ENCODE measurements at places on chromosomes 1 and 21.

DNA sequence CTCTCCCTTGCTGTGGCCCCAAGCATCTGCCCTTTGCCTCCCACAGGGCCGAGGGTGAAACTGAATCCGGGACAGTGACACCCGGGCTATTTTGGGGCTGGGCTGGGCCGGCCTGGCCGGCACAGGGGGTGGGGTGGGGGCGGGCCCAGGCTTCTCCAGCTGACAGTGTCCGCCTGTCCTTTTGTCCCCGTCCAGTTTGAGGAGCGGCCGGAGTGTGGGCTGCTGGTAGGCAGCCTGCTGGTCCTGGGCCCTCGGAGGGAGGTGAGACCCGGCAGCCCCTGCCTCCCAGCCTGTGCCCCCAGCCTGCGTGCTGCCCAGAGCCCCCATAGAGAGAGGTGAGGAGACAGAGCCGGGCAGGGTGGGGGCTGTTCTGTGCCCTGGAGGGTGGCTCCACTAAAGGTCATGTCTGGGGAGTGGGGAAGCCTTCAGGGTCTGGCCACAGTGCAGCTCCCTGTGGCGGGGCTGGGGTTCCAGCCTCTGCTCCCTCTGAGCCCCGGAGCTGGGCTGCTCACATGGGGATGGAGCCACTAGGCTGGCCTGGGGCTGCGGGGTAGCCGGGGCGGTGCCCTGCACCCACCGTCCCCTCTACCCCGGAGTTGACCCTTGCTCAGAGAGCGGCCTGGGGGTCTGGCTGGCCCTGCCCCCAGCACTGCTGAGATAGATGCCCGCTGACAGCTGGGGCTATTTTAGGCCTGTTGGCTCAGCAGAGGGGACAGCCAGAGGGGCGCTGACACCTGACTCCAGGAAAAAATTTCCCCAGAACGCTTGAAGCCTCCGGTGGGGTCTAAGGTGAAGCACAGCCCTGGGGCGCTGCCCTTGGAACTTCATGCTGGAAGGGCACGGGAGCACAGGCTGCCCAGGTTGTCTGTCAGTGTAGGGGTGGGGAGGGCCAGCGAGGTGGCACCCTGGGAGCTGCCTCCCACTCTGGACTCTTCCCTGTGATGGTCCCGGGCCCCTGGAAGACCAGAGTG, at the start of gene OBSCN:
Gene OBSCN (plus strand): TSS at position 194 of the 971 bp plus-strand sequence. CDS start 3,740 bp downstream, outside the sequence.
- no peaks in the 10 kb centered on the region for H3K36me3 ChIP-seq
- no peak within 1 kb of the TSS for H3K27ac ChIP-seq
- no peaks in the 10 kb centered on the region for H3K27me3 ChIP-seq
- DNase-seq, result no peak
- no peaks in the 10 kb centered on the region for H3K4me1 ChIP-seq
- no peak within 1 kb of the TSS for H3K4me3 ChIP-seq

- H3K4me3 ChIP-seq, result no peak overlapping the region
- H3K4me1 ChIP-seq, result no peaks in the 10 kb centered on the region
- H3K27me3 ChIP-seq, result no peaks in the 10 kb centered on the region
- DNase-seq, result no peak
- H3K27ac ChIP-seq, result no peak overlapping the region
Observed at GRCh38 chr1:226479474-226479873, 69.1 kb upstream of the STUM start.

DNA sequence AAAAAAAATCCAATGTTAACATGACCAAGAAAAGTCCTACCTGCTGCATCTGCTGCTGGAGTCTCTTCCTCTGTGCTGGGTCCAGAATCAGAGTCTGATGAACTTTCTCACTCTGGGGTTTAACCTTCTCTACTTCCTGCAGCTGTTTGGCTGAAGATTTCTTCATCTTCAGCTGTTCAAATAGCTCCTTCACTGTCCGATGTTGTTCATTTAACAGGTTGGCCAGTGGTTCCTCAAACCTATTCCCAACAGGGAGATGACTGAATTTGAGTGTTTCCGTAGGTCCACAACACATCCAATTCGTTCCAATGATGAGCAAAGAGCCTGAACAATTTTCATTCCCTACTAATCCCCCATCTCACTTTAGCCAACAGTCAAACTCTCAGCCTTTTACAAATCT, 79.4 kb downstream of the GON4L start:
- no peaks in the 10 kb centered on the region for H3K4me1 ChIP-seq
- H3K27ac ChIP-seq, result no peak overlapping the region
- H3K36me3 ChIP-seq, result peaks cover 33% of the 10 kb centered on the region
- no peaks in the 10 kb centered on the region for H3K27me3 ChIP-seq
- DNase-seq, result no peak

DNA sequence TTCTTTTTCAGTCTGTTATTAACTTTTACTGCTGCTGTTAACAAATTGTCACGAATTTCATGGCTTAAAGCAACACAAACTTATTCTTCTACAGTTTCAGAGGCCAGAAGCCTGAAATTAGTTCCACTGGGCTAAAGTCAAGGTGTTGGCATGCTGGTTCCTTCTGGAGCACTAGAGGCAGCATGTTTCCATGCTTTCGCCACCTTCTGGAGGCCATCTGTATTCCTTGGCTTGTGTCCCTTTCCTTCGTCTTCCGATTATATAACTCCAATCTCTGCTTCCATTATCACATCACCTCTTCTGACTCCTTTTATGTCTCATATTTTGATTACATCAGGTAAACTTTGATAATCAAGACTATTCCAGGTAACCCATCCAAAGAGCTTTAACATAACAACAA, 1742.1 kb downstream of the BRINP3 start:
- no peaks in the 10 kb centered on the region for H3K27me3 ChIP-seq
- H3K4me1 ChIP-seq, result no peaks in the 10 kb centered on the region
- DNase-seq, result no peak
- H3K36me3 ChIP-seq, result no peaks in the 10 kb centered on the region
- no peak overlapping the region for H3K27ac ChIP-seq

GRCh38 chr1:218304281-218305039, 19.4 kb downstream of the RRP15 start:
- H3K27me3 ChIP-seq, result no peaks in the 10 kb centered on the region
- H3K4me3 ChIP-seq, result no peak overlapping the region
- no peaks in the 10 kb centered on the region for H3K4me1 ChIP-seq

DNA sequence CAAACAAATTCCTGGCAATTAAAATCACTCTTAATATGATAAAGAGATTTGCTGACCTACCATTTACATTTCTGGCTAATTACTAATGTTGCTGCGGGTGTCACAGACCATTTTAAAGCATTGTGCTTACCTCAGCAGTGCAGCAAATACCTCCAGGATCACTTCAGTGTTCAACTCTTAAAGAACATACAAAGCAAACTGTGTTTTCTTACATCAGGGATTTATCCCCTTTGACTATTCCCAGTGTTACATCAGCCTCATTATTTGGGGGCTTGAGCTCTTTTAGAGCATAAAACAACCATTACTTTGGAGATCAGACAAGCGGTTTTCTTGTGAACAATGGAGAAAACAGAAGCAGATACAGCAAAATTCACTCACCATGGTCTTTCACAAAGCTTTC, 185.4 kb downstream of the LYPLAL1 start:
- no peaks in the 10 kb centered on the region for H3K27me3 ChIP-seq
- H3K27ac ChIP-seq, result no peak overlapping the region
- DNase-seq, result no peak
- H3K36me3 ChIP-seq, result no peaks in the 10 kb centered on the region
- no peaks in the 10 kb centered on the region for H3K4me1 ChIP-seq

- H3K4me3 ChIP-seq, result no peak overlapping the region
- no peak for DNase-seq
- no peak overlapping the region for H3K27ac ChIP-seq
- H3K27me3 ChIP-seq, result no peaks in the 10 kb centered on the region
Observed at GRCh38 chr1:229076195-229076594, 194.7 kb upstream of the RAB4A start.

DNA sequence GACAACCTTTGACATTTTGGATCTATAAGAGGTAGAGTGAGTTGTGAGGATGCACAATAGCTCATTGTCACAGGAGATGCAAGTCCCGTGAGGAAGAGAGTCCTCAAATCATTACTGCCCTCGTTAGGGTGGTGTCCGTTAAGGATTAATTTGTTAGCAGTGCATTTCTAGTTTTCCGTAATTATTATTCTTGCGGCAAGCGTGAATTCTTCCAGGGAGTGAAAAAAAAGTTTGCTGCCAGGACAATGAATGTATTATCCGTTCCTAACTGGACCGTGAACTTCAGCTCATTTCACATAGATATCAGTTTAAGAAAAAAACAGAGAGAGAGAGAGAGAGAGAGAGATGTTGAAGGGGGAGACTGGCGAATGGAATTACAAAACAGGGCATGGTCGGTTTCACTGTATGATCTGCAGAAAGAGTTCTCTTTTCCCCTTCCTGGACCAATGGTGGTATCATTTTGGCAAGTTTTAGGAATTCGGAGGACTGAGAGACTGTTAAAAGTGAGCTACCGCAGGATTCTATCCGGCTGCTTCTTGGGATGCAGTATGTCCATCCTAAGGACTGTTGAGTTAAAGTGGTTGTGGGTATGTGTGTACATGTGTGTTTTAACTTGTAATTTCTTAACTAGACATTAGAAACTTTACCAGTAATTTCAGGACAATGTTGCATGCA, 216.0 kb upstream of the NFIA start:
- H3K27ac ChIP-seq, result no peak overlapping the region
- H3K4me3 ChIP-seq, result no peak overlapping the region
- no peaks in the 10 kb centered on the region for H3K27me3 ChIP-seq
- no peaks in the 10 kb centered on the region for H3K36me3 ChIP-seq

- H3K4me1 ChIP-seq, result peaks cover 6% of the 10 kb centered on the region
- no peak overlapping the region for H3K4me3 ChIP-seq
- no peak for DNase-seq
- no peak overlapping the region for H3K27ac ChIP-seq
- no peaks in the 10 kb centered on the region for H3K36me3 ChIP-seq
Observed at GRCh38 chr1:244139655-244140054, 88.6 kb downstream of the ZBTB18 start.

- no peak for DNase-seq
- H3K4me1 ChIP-seq, result peaks cover 8% of the 10 kb centered on the region
Observed at GRCh38 chr1:28110555-28110954, 22.1 kb upstream of the EYA3 start.

- no peaks in the 10 kb centered on the region for H3K27me3 ChIP-seq
- DNase-seq, result no peak
- no peak overlapping the region for H3K4me3 ChIP-seq
- no peaks in the 10 kb centered on the region for H3K4me1 ChIP-seq
Observed at GRCh38 chr1:242455052-242455361, 69.5 kb downstream of the PLD5 start.

GRCh38 chr1:107883562-107883961, 81.4 kb downstream of the VAV3 start:
- no peaks in the 10 kb centered on the region for H3K36me3 ChIP-seq
- no peaks in the 10 kb centered on the region for H3K4me1 ChIP-seq
- DNase-seq, result no peak
- no peaks in the 10 kb centered on the region for H3K27me3 ChIP-seq
- H3K4me3 ChIP-seq, result no peak overlapping the region
- H3K27ac ChIP-seq, result no peak overlapping the region

DNA sequence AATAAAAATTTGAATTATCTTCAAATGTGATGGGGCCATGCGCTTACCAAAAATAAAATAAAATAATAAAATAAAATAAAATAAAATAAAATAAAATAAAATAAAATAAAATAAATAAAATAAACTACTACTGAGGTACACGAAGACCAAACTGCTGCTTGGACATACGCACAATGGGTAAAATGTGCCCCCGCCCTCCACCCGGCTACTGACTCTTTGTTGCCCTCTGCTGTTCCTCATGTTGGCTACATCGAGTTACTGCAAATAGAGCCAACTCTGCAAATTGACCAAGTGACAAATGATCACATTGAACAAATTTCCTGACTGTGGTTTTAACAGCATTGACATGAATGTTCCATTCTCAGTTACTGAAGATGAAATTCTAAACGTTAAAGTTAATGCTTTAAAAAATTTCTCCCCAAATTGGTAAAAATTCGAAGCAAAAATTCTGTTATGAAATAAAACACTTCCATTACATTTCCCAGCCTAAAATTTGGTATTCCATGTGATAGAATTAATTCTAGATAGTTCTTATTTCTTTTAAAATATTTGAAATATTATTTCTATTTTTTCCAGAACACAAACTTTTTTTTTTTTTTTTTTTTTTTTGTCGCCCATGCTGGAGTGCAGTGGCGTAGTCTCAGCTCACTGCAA, 18.8 kb upstream of the MAP1LC3C start:
- H3K4me3 ChIP-seq, result no peak overlapping the region
- H3K36me3 ChIP-seq, result no peaks in the 10 kb centered on the region

DNA sequence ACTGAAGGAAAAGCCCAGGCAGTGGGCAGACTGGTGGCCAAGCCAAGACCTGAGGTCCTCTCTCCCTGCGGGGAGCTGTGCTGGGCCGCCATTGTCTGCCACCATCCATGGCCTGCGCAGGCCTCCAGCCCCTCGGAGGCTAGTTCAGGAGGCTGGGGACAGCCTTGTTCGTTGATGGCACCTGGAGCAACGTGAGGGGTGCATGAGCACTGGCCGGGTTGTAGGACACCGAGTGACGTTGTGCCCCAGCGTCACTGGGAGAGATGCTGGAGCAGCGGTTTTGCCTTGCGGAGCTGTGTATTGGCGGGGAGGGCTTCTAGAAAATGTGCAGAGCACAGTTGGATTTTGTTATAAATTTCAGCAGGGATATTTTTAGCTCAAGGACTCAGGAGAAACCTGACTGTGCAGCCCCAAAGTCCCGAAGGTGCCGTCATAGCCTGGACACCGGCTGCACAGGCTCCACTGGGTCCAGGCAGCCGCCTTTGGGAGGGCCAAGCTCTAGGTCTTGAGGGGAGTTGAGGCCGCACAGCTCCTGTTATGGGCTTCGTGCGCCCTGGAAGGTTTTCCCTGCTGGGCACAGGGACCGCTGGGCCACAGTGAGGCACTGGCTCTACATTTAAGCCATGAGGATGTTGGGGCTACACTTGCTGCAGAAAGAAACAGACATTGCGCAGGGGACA, 48.2 kb upstream of the ADARB1 start:
- no peaks in the 10 kb centered on the region for H3K27me3 ChIP-seq
- no peak overlapping the region for H3K27ac ChIP-seq
- DNase-seq, result no peak
- no peak overlapping the region for H3K4me3 ChIP-seq
- no peaks in the 10 kb centered on the region for H3K36me3 ChIP-seq
- H3K4me1 ChIP-seq, result no peaks in the 10 kb centered on the region

GRCh38 chr1:201708085-201708512, 120.9 kb upstream of the IPO9 start:
- no peak overlapping the region for H3K4me3 ChIP-seq
- no peaks in the 10 kb centered on the region for H3K36me3 ChIP-seq
- no peak for DNase-seq
- H3K4me1 ChIP-seq, result peaks cover 4% of the 10 kb centered on the region
- no peak overlapping the region for H3K27ac ChIP-seq
- no peaks in the 10 kb centered on the region for H3K27me3 ChIP-seq

- H3K27me3 ChIP-seq, result no peaks in the 10 kb centered on the region
- DNase-seq, result no peak
- no peak overlapping the region for H3K4me3 ChIP-seq
- no peak overlapping the region for H3K27ac ChIP-seq
- peaks cover under 1% of the 10 kb centered on the region for H3K4me1 ChIP-seq
- no peaks in the 10 kb centered on the region for H3K36me3 ChIP-seq
Observed at GRCh38 chr1:154193821-154194220, 1.9 kb upstream of the TPM3 start.

Data from CD4-positive, alpha-beta memory T cell (primary cell).